Hematopoietic multipotent progenitor cell treated with erythropoietin and hydrocortisone succinate and interleukin-3 and kit ligand, for 17 days (in vitro differentiated cells): ENCODE measurements at places on chromosomes 3 and 15.

GRCh38 chr15:80890341-80891005 lies 99.1 kb downstream of the MESD start:
- DNase-seq = no peak

DNA sequence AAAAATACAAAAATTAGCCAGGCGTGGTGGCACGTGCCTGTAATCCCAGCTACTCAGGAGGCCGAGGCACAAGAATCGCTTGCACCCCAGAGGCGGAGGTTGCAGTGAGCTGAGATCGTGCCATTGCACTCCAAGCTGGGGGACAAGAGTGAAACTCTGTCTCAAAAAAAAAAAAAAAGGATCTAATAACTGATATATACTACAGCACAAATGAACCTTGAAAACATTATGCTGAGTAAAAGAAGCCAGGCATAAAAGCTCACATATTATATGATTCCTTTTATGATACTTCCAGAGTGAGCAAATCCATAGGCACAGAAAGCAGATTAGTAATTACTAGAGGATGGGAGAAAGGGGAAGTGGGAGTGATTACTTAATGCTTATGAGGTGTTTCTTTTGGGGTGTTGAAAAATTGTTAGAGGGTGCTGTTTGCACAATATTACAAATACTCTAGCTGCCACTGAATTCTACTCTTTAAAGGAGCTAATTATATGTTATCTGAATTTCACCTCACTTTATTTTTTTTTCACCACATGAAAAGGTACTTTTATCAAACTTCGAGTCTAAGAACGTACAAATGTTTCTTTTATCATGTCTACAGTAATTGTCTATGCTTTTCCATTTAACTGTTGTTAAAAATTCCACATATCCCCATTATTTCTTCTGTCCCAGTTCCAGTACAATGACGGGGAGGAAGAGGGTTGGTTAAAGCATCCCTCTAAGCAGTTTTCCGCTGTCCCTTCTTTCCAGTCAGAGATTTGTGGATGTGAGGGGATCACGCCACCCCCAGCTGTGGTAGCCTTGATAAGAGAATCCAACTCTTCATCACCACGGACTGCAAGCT lies 77.7 kb upstream of the FAM174B start:
- no peak for DNase-seq

DNA sequence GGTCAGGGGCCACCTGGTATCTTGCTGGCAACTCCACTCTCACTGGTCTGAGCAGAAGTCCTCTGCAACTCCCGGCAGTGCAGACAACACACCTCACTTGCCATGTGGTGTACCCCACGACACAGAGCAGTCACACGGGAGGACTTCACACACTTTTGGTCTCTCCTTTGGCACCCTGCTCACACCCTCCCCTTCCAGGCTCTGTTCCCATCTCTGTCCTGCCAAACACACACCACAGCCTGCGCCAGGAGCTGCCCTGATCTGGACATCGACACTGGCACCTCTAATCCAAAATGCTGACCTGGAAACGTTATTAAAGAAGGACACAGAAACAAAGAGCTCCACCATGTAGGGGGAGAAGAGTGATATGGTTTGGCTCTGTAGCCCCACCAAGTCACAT lies 57.2 kb downstream of the SLC41A3 start:
- DNase-seq = no peak

GRCh38 chr3:14329842-14330241 lies 72.6 kb upstream of the SLC6A6 start:
- DNase-seq = no peak

DNA sequence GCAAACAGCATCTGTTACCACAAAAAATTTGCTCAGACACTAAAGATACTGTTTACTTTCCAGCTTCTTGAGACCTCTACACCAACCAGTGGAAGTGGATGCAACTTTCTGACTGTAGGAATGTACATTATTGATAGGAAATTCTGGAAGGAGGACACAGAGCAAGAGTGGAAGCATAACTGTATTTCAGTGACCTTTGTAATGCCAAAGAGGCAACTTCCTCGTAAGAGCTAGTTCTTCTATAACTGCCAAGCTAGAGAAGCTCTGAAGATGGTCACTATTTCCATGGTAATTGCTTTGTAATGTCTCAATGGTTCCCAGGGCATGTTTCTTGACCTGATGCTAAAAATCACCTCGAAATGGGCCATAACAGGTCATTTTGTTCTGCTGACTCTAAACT lies 96.3 kb upstream of the SLC2A2 start:
- DNase-seq = no peak

GRCh38 chr3:155991847-155992246 lies 121.4 kb downstream of the GMPS start:
- DNase-seq = no peak

DNA sequence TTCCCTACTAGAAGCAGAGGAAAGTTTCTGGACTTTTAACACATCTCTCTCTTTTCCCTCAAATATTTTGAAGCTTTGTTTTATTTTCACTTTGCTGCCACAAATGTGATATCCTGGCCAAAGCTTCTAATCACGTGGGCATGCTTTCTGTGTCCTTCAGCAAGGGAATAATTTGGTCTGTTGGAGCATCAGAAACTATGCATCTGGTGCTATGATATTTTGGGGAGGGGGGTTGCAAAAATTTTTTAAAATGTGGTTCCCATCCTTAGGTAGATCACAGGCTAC lies 254.2 kb downstream of the GAP43 start:
- DNase-seq = no peak

DNA sequence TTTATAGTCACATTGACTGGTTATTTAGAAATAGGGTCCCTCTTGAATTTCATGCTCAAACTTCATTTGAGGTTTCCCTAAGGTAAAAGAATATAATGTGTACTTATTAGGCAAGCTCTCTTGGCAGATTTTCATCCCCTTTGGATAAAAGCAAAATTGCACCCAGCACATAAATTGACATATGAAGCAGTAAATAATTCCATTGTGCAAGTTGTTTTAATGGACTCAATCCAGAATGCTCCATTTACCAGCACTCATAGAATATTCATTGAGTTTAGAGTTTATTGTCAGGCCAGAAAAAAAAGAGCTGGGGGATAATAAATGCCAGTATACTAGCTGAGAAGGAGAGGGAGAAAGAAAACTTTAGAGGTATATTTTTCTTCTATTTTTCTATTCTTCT lies 136.8 kb downstream of the TPRG1 start:
- no peak for DNase-seq

- DNase-seq = no peak
These were observed 644.2 kb downstream of the GRM7 start for GRCh38 chr3:7504886-7505775.

DNA sequence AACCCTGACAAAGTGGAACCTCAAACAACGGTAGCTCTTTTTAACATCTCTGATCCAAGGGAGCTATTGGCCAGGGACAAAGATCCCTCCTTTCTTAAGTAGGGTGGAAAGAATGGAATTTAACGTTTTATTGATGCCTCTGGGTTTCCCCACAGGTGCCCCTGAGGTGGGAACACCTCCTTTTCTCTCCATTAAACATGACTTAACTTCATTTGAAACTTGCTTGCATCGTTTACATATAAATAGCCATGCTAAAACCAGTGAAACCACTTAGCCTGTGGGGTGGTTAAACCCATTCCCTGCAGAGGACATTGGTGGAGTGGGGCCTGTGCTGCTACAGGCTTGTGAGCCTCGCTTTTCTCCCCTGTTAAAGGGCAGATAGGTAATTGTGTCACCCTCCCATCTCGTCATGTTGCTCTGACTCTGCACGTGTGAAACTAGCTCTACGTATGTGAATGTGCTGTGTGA lies 9.7 kb downstream of the CGNL1 start:
- no peak for DNase-seq

- DNase-seq = no peak
These were observed 4.0 kb upstream of the MGA start for GRCh38 chr15:41656188-41656587.

GRCh38 chr3:141905129-141905528 lies 28.7 kb downstream of the ATP1B3 start:
- no peak for DNase-seq

- no peak for DNase-seq
These were observed 98.7 kb downstream of the TBL1XR1 start for GRCh38 chr3:177098551-177098950.

- DNase-seq = no peak
These were observed 39.2 kb upstream of the CSPG4 start for GRCh38 chr15:75751891-75752290.

- DNase-seq = no peak
These were observed 88.4 kb downstream of the WNT7A start for GRCh38 chr3:13791198-13792050.

DNA sequence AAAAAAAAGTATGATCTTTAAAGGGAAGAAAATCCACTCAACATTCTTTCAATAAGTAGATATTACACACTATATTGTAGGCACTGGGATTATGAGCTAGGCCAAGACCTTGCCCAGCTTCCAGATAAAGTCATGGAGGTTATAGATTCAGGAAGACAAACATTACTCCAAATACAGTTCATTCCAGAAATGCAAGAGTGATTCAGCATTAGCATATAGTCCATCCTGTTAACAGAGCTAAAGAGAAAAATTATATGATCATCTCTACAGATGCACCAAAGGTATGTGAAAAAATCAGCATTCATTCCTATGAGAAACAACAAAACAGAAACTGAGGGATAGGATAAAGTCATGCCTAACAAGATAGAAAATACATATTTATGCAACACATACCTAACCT lies 42.1 kb upstream of the NSMCE3 start:
- DNase-seq = no peak

DNA sequence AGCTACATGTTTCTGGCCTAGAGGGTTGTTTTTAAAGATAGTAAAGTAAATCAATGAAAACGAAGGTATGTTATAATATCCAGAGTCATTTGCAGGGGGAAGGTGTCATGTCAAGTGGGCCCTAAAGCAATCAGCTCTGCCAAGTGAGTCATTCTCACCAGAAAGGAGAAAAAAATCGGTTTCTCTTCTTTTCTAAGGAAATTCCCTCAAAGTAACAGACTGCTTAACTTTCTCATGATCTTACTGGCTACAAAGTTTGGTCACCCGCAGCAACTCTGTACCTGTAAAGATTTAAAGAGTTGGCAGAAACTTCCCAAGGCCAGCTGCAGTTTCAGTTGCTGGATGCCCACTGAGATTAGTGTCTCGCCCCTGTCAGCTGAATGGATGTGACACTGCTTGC lies 5.5 kb upstream of the FSIP1 start:
- DNase-seq = no peak

DNA sequence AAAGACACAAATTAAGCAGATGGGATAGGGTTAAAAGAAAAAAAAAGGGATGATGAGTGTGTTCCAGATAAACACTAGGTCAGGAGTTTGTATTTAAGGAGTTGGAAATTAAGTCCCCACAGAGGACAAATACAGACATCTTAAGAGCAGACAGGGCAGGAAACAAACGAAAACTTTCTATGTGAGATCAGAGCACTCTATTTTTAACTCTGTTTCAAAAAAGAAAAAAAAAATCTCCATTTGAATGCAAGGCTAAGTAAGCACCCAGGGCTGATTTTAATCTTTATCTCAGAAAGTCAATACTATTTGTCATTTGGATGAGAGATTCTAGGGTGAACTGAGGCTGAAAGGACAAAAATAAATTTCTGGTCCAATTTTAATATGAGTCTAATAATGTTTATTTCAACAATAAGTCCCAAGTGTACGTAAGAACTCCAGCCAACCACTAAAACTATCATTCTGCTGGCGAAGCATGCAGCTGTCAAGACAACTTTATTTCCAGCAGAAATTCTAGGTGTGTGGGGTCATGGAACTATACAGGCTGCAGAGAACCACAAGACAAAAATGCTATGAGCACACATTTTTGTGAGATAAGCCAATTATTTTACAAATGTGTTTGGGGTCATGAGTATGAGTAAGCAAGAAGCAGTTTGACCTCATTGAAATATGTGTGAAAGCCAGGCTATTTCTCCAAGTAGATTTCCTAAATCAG lies 186.1 kb downstream of the FMN1 start:
- DNase-seq = no peak

DNA sequence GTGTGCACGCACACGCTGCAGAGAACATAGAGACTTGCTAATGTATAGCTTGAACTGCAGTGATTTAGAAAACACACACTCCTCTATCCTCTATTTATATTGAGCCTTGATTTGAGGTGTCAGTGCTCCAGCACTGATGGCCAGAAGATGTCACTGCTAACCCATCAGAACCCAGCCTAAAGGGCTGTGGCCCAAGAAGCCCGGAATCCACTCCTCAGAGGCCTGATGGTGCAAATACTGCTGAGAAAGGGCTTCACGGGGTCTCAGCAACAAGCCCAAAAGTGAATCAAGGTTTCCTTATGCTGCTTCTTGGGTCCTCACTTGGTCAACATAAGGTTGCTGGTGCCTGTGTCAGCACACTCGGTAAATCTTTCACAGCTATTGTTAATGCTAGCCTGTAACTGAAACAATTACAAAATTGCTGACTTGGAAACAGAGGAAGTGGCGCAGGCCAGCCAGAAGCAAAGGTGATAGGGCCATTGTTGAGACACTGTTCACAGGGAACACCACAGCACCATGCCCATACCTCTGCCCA lies 60.3 kb downstream of the HEG1 start:
- DNase-seq = no peak

DNA sequence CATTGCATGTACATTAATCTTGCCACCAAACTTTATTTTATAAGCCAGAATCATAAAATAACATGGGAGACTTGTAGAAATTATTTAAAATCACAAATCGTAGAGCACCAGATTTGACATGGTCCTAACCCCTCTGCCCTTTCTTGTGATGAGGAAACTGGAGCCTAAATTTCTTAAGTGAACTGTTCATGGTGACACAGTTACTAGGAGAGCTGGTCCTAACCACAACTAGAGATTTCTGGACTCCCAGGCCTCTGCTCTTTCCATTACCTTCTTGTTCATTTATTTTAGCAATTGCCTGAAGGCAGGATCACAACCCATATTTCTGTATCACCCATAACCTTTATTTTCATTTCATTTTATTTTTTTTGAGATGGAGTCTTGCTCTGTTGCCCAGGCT lies 352.5 kb downstream of the LPP start:
- DNase-seq = no peak

DNA sequence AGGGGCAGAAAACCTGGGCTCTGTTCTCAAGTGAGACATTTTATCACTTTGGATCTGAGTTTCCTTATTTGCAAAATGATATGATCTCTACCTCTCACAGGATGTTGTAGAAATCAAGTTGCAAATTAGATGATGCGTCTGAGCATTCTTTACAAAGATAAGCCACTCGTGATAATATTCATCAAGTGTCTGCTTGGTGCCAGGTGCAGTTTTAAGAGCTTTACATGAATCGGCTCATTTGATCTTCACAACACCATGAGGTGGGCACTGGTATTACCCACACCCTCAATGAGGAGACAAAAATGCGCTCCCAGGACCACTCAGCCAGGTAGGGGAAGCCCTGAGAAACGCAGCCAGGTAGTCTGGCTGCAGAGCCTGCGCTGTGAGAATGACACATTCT lies 59.1 kb upstream of the CA12 start:
- no peak for DNase-seq

GRCh38 chr15:75203908-75204263 lies 2.2 kb downstream of the C15orf39 start:
- no peak for DNase-seq

DNA sequence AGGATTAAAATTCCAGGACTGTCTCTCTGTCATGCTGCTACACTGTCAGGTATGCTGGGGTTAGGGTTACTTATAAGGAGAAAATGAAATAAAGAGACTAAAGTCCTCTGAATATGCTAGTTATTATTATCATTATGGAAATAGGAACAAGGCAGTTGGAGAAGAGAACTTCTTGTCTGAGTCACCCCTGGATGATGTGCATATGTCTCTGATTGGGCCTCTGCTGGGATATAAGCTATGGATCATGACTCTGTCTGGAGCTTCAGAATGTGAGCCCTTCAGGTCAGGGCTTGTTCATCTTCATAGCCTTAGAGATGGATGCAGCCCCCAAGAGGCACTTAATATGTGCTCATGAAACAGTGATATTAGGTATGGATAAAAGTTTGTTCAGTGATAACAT lies 569.6 kb downstream of the EPHB1 start:
- no peak for DNase-seq

- DNase-seq = no peak
These were observed 286.0 kb upstream of the SUCLG2 start for GRCh38 chr3:67940210-67940952.
